Uterus (tissue), 4 donors: ENCODE measurements at places on chromosomes 7 and 10. TPM values are rescaled to one million over a fixed set of nuclear protein-coding genes. Genes with fewer than 3 reads are reported as not detected.

The CDNF gene
- total RNA-seq = 9.1 TPM

The TDRD1 gene
- not detected for total RNA-seq

The ZYX gene
- total RNA-seq = 46.0 TPM

The CALHM1 gene
- not detected for total RNA-seq

DNA sequence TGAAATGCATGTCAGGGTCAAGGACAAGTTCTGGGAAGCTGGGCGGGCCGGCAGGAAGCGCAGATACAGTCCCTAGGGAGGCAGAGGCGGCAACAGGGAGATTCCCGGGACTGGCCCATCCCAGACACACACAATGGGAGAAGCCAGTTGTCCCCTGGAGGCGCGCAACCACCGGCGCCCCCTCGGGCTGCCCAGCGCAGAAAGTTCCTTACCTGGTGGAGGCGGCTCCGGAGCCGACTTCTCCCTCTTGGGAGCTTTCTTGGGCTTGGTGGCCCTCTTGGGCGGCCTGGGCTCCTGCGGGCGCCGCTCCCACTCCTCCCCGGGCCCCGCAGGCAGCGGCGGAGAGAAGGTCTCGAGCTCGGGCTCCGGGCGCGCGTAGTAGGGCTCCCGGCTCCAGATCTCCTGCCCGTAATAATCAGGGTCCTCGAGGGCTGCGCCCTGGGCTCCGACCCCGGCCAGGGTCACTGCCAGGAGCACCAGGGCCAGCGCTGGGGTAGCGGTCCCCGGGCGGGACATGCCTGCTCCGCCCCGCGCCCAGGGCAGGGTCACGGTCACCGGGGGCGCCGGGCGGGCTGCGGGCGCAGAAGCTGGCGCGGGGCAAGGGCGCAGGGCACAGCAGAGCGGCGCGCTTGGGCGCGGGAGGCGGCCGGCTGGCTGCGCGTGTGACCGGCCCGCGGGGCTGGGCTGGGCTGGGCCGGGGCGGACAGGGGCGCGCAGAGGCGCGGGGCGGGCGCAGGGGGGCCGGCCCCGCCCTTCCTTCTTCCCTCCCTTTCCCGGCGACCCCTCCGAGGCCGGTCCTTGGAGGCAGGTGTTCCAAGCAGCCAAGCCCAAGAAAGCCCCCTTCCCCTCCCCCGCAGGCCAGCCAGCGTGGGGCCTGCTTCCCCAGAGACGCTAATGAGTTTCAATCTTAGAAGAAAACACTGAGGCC, at the start of gene CPXM2:
TSS of gene CPXM2 (minus strand) at position 664 of the 928 bp plus-strand sequence. CDS start at position 516, 148 bp downstream.
- DNase-seq = no peak
- H3K4me1 ChIP-seq = no peaks in the 10 kb centered on the region

GRCh38 chr10:112605063-112605462, 158.0 kb downstream of the VTI1A start:
- no peaks in the 10 kb centered on the region for H3K36me3 ChIP-seq
- no peaks in the 10 kb centered on the region for H3K4me1 ChIP-seq
- no peaks in the 10 kb centered on the region for H3K27me3 ChIP-seq
- no peak overlapping the region for H3K27ac ChIP-seq
- DNase-seq = no peak
- no peak overlapping the region for H3K4me3 ChIP-seq

GRCh38 chr7:20484356-20484755, 131.1 kb upstream of the ABCB5 start:
- no peak overlapping the region for H3K27ac ChIP-seq
- DNase-seq = no peak
- H3K4me3 ChIP-seq = no peak overlapping the region
- no peaks in the 10 kb centered on the region for H3K4me1 ChIP-seq
- no peaks in the 10 kb centered on the region for H3K36me3 ChIP-seq
- peaks cover 3% of the 10 kb centered on the region for H3K27me3 ChIP-seq

- no peak for DNase-seq
- peak within 1 kb of the TSS; percentile 26 for H3K4me3 ChIP-seq
- peaks cover 15% of the 10 kb centered on the region for H3K4me1 ChIP-seq
- peaks cover 8% of the 10 kb centered on the region for H3K27me3 ChIP-seq
- no peaks in the 10 kb centered on the region for H3K36me3 ChIP-seq
These were observed at the start of gene ST8SIA6 for GRCh38 chr10:17454161-17455014. TSS of gene ST8SIA6 (minus strand) at chr10:17454595. CDS start at chr10:17454255, 340 bp downstream.

- DNase-seq = no peak
- H3K4me1 ChIP-seq = peaks cover 8% of the 10 kb centered on the region
- H3K27ac ChIP-seq = peak overlapping the region; percentile 95
- no peak overlapping the region for H3K4me3 ChIP-seq
These were observed 1.7 kb downstream of the URGCP start for GRCh38 chr7:43904533-43905208.

DNA sequence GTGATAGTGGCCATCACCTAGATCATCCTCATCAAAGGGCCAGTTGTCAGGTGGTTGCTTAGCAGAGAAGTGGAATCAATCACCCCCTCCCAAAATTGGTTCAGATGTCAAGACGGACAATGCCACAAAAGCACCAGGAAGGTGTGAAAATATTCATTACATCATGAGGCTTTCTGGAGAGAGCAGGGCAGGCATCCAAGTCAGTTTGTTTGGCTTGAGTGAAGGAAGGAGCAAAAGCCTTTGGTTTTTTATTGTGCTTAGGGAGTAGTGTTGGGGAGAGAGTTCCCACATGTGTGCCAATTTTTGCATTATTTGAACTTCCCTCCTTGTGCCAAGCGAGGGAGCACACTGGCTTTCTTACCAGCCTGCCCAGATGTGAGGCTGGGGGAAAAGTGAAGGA, 1082.9 kb downstream of the LRMDA start:
- H3K4me3 ChIP-seq = no peak overlapping the region
- no peaks in the 10 kb centered on the region for H3K27me3 ChIP-seq
- no peaks in the 10 kb centered on the region for H3K4me1 ChIP-seq
- no peak overlapping the region for H3K27ac ChIP-seq

- H3K27me3 ChIP-seq = no peaks in the 10 kb centered on the region
- no peaks in the 10 kb centered on the region for H3K36me3 ChIP-seq
- DNase-seq = no peak
These were observed 174.3 kb upstream of the NUPR2 start for GRCh38 chr7:56290548-56290947.

- peak overlapping the region; percentile 1 for H3K27ac ChIP-seq
- H3K36me3 ChIP-seq = no peaks in the 10 kb centered on the region
- no peak for DNase-seq
- no peak overlapping the region for H3K4me3 ChIP-seq
These were observed 62.9 kb downstream of the FGFR2 start for GRCh38 chr10:121535381-121535780.

DNA sequence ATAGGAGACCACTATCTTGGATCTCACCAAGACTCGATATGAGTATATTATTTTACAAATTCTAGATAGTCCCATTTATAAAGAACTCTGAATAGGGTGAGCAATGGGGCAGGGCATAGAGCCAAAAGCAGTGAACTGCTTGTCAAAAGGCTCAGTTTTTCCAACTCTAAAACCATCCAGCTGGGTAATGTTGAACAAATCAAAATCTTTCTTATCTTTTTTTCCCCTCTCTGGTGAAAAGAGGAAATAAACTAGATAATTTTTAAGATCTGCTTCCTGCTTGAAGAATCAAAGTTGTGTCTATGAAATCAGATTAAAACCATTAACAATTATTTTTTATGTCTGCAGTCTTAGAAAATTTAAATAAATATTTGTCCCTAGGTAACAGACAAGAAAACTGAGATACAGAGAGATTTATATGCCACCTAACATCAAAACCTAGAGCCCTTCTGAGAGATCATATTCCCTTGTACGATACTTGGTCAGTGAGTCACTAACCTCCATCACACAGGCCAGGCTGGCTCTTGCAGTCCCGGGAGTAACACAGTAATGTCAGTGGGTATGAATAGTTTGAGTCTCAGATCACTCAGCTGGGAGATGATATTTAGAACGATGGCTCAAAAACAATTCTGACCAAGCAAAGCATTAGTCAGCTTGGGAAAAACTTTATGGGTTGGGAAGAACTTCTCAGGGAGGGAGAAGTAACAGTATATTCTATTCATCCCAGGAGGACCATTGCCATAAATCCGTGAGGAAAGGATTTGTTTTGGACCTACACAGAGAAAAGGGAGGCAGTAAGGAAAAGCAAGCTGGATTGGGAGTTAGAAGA, 178.8 kb downstream of the REEP3 start:
- DNase-seq = peak; percentile 57
- no peaks in the 10 kb centered on the region for H3K36me3 ChIP-seq
- H3K4me1 ChIP-seq = peaks cover 6% of the 10 kb centered on the region
- H3K27me3 ChIP-seq = no peaks in the 10 kb centered on the region

DNA sequence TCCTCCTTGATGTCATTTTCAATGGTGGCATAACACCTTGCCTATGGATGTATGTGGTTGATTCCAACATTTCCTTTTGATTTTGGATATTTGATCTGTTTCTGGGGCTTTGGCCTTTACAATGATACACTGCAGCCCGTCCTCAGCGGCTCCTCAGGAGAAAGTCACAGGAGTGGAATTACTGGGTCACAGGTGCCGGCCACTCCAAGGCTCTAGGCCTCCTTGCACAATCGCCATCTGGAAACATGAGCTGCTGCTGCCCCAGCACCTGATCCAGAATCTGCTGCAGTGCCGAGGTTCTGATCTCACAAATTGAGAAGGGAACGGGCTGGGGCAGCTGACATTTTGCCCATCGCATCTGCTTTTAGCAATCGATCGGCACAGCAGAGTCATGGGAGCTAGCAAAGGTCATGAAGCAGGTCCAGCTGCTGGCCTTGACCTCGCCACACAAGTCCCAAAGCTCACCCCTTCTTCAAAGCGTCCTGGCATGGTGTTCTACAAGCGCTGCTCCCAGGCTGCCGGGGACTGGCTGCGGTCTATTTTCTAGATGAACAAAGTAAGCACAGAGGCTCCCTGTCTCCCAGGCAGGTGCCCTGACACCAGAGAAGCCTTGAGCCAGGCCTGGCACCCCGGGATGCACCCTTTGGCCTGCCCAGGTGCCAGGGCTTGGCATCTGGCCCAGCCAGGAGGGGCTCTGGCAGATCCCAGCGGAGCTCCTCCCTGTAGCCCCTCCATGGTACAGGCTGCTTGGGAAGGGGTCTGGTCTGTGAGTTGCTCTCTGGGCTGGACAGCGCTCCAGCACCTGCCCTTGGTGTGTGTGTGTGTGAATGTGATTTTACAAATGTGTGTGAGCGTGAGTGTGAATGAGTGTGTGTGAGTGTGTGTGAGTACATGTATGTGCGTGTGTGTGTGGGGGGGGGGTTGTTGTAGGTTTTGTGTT, 201.8 kb downstream of the GLRX3 start:
- no peak overlapping the region for H3K27ac ChIP-seq
- no peaks in the 10 kb centered on the region for H3K27me3 ChIP-seq
- no peak for DNase-seq
- H3K36me3 ChIP-seq = no peaks in the 10 kb centered on the region
- H3K4me1 ChIP-seq = no peaks in the 10 kb centered on the region

DNA sequence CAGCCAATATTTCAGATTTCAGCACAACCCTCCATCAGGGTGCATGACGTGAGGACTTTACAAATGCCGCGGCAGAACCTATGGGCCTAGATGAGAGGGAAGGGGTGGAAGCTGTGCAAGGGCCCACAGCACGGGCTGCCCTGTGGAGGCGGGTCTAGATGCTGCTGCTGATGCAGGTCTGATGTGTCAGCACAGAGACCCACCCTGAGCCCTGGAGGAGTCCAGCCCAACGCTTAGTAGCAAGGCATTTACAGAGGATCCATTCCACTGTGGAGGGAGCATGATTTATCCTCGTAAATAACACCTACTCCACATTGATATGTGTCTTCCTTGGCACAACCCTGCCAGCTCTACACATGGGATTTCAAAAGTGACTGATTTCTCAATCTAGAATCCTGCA, 48.5 kb downstream of the MYL10 start:
- H3K36me3 ChIP-seq = no peaks in the 10 kb centered on the region
- H3K4me3 ChIP-seq = no peak overlapping the region
- H3K27ac ChIP-seq = no peak overlapping the region
- no peak for DNase-seq
- no peaks in the 10 kb centered on the region for H3K4me1 ChIP-seq

GRCh38 chr10:90318659-90319058, 539.2 kb downstream of the HTR7 start:
- no peaks in the 10 kb centered on the region for H3K4me1 ChIP-seq
- no peaks in the 10 kb centered on the region for H3K36me3 ChIP-seq
- H3K27me3 ChIP-seq = no peaks in the 10 kb centered on the region
- no peak overlapping the region for H3K27ac ChIP-seq
- no peak for DNase-seq

DNA sequence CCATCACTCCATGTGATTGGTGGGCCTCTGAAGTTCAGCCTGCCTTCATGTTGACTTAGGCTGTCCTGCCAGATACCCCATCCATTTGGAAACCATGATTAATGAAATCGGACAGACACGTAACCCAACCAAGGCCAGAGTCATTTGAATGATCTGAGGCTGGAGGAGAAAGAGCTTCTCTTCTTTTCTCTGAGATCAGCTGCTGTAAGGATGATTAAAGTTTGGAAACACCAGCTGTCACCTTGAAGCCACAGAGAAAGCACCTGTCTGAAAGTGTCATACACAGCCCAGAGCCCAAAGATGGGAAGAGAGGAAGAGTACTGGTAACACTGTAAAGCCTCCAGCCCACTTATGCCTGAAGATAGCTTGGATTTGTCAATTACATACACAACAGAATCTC, 22.9 kb downstream of the NEBL start:
- no peak overlapping the region for H3K27ac ChIP-seq
- H3K4me1 ChIP-seq = no peaks in the 10 kb centered on the region
- H3K4me3 ChIP-seq = no peak overlapping the region
- H3K27me3 ChIP-seq = no peaks in the 10 kb centered on the region

DNA sequence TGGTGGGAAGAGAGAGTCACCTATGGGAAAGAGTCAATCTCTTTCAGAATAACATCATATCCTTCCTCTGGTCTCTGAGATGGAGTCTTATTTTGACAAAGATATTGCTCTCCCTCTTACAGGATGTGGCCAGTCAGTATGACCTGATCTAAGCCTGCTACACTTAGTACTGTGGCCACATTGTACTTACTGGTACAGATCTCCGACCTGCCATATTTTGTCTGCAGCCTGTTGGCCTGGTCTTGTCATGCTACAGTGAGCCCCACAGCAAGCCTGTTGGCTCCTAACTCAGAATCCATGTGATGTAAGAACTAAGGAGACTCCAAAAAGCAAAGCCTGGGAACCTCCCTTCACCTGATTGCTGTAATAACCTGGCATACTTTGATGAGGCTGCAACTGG, 377.8 kb downstream of the SFMBT2 start:
- no peaks in the 10 kb centered on the region for H3K4me1 ChIP-seq
- H3K4me3 ChIP-seq = no peak overlapping the region
- H3K36me3 ChIP-seq = no peaks in the 10 kb centered on the region

DNA sequence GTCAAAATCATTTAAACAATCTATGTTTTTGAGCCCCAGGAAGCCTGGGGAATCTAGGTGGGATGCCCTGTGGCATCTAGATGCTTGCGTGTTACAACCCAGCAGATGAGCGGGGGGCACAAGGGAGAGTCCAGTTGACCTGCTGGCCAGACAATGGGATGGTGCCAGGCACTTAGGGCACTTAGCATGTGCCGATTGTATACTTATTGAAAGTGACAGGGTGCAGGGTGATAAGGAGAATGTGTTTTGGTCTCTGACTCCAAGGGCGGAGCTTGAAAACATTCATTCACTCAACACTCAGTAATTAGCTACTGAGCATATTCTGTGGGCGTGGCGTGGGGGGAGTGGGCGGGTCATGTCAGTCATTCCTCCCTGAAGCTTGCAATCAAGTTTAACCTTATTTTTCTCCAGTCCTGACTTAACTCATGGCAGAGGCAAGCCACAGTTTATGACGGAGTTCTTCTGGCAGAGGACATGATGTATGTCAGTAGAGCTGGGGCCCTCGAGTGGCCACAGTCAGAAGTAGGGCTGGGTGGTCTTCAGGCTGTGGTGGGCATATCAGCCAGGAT, 115.1 kb downstream of the PRKCQ start:
- H3K36me3 ChIP-seq = no peaks in the 10 kb centered on the region
- no peak overlapping the region for H3K27ac ChIP-seq
- no peak overlapping the region for H3K4me3 ChIP-seq
- no peaks in the 10 kb centered on the region for H3K4me1 ChIP-seq
- no peaks in the 10 kb centered on the region for H3K27me3 ChIP-seq
- DNase-seq = no peak
